ENCODE measurements at places on chromosomes 4 and X.
A peak's percentile ranks its signal among the peaks of the same experiment; 100 is the strongest.

- no peak for DNase-seq
Measured at GRCh38 chr4:34281826-34282225, 1962.5 kb downstream of the ARAP2 start.

DNA sequence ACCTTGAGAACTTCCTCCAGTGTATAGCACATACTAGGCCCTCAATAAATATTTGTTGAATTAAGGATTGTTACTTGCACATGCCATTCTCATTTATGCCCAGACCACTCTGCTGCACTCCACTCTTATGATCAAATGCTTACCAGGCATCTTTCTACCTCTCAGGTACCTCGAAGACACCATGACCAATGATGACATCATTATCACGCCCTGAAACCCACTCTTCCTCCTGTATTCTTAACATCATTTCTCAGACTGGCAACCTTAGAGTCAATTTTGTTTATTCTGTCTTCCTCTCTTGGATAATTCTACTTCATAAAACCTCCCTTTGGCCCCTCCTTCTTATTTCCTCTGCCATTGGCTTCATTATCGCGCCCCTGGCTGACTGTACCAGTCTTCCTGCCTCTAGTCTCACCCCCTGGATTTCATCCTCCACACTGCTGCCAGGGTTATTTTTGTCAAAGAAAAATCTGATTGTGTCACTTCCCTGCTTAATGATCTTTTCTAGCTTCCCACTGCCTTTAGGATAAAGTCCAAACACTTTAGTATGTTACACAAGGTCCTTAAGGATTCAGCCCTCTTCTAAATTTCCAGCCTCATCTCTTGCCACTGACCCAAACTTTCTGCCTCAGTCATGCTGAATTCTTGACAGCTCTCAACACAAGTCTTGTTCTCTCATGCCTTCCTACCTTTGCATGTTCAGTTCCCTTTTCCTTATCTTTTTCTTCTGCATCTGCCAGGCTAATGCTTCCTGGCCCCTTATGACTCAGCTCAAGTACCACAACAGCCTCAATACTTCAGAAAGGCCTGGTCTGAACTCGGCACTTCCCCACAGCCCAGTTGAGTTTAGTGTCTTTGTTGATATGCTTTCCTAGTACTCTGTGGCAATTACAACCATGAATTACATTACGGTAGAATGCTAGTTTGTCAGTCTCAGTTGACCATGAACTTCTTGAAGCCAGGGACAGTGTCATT is 45.8 kb downstream of the HDAC8 start:
- no peak for DNase-seq

DNA sequence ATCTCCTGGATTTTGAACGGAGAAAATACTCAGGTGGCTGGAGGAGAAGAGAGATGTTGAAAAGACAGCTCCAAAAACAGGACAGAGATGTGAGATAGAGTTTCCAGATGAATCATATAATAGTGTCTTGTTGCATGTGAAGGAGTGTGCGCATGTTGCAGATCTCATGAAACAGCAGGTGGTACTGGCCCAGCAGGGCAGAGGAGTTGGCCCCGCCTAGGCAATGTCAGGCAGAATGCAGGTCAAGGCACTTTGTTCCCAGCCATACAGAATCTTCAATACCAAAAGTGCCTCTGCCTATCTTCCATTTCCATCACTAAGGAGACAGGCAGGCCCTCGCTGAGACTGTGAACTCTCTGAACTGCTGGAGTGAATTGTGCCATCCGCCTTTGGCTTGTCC is 63.9 kb upstream of the FAT1 start:
- DNase-seq, result no peak

- no peak for DNase-seq
Measured at GRCh38 chr4:4803216-4803911, 56.1 kb upstream of the MSX1 start.

- DNase-seq, result no peak
Measured at GRCh38 chr4:59920416-59920815, 1279.7 kb upstream of the ADGRL3 start.

DNA sequence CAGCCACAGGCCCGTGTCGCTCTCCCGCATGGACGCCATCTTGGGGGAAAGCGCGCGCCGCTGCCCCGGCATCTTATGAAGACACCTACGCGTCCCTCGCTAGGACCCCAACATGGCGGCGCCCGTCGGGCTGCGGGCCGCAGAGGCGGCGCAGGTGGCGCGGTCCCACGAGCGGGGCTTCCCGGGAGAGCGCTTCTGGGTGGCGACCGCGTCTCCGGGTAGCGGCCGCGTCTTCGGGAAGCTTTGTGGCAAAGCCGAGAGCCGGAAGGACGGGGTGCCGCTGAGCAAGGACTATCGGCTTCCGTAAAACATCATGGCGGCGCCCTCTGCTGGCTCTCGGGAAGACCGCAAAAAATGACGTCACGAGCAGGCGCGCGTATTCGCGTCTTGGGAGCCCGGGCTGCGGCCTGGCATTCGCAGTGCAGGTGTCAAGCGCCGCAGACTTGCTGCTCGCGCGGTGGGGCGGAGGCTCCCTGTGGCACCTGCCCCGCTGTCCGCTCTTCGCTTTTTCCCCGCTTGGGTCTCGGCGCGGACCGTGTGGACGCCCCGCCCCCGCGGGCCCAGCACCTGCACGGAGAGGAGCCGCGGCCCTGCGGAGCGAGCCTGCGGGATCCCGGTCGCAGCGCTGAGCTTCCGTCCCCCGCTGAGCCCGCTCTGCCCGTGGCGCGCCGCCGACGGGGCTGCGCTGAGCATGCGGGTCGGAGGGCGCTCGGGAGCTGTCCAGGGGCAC is at the start of gene NELFA:
Gene NELFA (minus strand): TSS at position 54 of the 730 bp plus-strand sequence. CDS start 15 bp downstream, at position 39.
- peak; percentile 88 for DNase-seq

DNA sequence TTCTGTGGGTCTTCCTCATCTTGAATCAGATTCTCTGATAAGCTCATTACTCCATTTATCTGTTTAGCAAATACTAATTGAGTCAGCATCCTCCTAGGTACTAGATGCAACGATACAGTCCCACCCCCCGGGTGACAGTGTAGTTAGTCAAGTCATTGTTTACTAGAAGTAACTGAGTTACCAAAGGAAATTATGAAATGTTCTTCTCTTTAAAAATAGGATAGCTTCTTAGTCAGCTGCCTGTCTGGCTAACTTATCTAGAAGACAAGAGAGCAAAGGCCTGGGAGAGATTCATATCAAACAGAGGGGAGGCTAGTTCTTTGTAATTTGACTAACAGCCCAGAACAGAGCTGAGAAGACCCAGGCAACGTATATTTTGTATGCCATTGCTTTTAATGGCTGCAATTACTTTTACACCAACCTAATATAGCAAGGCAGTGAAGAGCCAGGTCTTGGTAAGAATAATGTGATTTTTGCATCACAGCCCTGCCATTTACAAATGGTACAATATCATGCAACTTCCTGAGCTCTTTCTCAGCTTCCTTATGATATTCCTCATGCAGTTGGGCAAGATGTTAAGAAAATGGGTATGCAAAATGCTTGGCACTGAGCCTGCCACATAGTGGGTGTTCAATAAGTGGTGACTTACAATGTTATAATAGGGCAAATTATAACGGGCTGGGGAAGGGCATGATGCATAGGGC is 149.9 kb downstream of the CHIC2 start:
- DNase-seq, result no peak

Data from NCI-H510A (cell line).